Activated CD4-positive, alpha-beta T cell treated with anti-CD3 and anti-CD28 coated beads, Interleukin-2, amount 50 U/mL, for 1 hour (primary cell): ENCODE measurements at places on chromosomes 3 and 15.
A peak's percentile ranks its signal among the peaks of the same experiment; 100 is the strongest.

GRCh38 chr3:146159616-146160320, 1.2 kb downstream of the PLOD2 start:
- DNase-seq, result no peak

DNA sequence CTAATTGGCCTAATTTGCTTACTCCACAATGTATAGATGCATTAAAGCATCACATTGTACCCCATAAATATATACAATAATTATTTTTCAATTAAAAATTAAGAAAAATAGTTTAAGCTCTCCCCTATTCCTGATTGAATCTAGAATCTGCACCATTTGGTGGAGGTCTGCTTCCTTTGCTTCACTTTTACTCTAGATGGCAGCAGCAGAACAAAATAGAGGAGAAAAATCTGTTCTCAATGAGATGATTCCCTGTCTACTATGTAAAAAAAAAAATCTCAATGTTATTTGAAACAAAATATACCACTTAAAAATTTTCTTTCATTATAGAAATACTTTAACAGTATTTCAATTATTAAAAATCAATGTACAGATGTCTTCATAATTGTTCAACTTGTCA, 109.6 kb upstream of the FXR1 start:
- DNase-seq, result no peak

- no peak for DNase-seq
Measured at GRCh38 chr15:67701669-67702068, 123.6 kb upstream of the SKOR1 start.

DNA sequence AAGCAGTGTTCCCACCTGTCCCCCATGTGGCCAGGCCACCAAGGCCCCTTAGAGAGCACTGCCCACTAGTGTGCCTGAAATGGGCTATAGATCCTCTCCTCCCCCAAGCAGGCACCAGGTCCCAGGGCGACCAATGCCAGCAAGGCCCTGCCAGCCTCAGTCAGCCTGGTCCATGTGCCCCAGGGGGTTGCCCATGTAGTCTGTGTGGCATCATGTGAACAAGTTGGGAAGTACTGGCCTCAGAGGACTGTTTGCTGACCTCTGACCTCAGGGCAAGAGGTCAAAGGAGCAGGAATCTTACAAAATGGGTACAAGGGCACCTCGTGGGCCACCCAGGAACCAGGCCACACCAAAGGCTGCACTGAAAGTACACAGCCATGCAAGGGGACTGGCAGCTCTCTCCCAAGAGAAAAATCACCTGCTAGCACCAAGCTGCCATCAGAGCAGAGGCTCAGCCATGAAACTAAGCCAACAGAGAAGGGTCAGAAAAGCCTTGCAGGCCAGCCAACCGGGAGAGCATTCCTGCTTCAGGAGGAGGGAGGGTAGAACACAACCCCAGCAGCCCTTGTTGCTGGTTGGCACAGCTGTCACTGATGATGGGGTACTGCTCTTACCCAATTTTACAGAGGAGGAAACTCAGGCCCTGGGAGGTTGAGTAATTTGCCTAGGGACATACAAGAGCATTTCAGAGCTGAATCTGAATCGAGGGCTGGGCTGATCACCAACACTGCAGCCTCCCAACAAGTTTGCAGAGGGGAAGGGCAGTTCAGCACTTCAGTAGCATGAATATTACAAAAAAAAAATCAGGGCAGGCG, 5.2 kb upstream of the FURIN start:
- DNase-seq, result no peak

- no peak for DNase-seq
Measured at GRCh38 chr3:126476166-126477060, 722 bp upstream of the ZXDC start.

DNA sequence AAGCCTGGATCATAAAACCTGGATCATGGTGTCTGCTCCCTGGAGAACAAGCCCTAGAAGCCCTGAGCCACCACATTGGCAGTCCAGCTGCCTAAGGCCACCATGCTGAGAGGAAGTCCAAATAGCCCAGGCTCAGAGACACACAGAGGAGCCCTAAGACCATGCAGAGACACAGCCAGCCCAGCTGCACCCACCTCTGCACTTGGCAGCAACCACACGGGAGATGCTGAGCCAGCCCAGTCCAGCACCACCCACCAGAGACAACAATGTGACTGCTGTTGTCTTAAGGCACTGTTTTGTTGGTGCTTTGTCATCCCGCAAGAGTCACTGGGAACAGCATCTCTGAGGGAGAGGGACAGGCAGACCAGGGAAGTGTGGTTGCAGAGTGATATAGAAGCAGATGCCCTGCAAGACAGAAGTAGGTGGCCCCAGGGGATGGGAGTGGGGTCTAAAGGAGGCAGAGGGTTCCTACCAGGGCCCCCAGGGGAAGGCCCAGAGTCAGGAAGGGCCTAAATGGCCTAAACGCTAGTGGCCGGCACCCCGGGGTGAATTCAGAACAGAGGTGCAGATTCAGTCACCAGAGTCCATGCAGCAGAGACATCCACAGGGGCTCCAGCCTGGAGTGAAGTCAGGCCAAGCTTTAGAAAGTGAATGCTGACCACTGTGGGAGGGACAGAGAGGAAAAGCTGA, 105.4 kb upstream of the PRR20G start:
- DNase-seq, result no peak

GRCh38 chr15:68402432-68403160, 29.4 kb downstream of the ITGA11 start:
- no peak for DNase-seq

DNA sequence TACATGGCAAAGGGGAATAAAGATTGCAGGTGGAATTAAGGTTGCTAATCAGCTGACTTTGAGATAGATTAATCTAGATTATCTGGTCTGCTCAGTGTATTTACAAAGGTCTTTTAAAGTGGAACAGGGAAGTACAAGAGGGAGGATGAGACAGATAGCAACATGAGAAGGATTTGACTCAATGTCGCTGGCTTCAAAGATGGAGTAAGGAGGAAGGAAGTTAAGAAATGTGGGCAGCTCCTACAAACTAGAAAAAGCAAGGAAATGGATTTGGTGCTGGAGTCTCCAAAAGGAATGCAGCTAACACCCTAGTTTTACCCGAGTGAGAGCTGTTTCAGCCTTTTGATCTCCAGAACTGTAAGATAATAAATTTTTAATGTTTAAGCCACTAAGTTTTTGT, 180.7 kb upstream of the TTC14 start:
- DNase-seq, result no peak

DNA sequence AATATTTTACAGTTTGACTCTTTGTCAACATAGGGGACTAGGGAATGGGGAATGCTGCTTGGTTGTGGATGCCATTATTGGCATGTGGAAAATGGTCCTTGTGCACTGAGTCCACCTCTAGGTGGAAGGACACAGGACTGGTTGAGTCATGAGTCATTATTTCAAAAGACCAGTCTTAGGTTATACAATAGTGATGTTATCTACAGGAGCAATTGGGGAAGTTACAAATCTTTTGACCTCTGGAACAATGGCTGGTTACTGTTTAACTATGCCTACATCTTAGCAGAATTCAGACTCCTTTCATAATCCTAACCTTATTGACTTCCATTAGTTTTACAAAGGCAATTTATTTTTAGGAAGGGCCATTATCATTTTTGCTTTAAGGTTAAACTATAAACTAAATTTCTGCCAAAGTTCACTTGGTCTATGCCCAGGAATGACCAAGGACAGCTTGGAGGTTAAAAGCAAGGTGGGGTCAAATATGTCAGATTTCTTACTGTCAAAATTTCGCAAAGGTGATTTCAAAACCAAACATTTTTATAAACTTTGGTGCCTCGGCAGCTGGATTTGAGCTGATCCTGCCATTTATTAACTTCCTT, 11.8 kb upstream of the CCR8 start:
- DNase-seq, result no peak

DNA sequence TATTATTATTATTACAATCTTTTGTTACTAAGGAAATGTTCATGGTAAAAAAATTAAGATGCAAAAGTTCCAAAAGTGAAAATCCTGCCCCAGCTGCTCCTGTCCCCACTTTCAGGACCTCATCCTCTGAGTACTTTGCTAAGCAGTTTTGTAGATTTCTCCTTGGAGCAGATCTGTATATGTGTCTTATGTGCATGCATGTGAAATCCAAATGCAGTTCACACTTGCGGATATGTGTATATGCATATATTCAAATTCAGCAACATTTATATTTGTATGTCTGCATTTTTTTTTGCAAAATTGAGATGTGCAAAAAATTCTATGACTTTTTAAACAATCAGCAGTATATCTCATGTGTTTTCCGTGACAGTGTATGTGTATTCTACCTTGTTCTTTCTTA, 19.2 kb downstream of the CHCHD6 start:
- no peak for DNase-seq

DNA sequence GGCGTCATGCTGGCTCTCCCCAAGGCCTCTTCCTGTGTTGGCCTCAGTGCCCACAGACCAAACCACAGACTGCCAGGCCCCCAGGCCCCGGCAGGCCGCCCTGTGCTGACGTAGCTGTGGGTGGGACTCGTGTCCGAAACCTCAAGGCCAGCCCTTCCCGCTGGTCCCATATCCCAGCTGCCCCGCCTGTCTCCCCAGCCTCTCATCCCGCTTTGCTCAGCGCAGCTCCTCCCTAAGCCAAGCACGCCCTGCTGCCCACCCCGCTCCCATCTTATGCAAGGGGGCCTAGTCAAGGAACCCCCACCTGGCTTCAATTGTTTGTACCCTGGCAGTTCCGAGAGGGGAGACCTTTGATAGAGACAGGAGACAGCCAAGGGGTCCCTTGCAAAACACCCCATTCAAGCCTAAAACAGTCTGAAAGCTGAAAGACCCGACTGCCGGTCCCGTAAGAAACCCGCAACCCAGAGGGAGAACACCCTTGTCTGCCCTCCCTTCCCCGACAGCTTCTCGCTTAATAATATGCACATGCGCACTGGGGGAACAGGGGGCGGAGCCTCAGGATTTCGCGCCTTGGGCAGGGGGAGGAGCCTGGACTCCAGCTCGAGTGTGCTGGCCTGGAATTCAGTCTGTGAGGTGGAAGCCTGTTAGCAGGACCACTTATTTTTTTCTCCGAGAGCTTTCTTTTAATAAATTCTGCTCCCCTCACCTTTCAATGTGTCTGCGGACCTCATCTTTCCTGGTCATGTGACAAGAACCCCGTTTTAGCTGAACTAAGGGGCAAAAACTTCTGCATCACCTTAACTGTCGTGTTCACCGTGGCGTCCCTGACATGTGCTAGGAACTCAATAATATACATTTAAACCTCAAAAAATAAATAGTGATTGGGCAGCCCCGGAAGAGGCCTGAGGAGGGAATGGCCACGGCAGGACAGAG, 17.2 kb downstream of the TNFAIP8L3 start:
- DNase-seq, result peak; percentile 5

- DNase-seq, result no peak
Measured at GRCh38 chr3:184806567-184807271, 5.2 kb upstream of the VPS8 start.

DNA sequence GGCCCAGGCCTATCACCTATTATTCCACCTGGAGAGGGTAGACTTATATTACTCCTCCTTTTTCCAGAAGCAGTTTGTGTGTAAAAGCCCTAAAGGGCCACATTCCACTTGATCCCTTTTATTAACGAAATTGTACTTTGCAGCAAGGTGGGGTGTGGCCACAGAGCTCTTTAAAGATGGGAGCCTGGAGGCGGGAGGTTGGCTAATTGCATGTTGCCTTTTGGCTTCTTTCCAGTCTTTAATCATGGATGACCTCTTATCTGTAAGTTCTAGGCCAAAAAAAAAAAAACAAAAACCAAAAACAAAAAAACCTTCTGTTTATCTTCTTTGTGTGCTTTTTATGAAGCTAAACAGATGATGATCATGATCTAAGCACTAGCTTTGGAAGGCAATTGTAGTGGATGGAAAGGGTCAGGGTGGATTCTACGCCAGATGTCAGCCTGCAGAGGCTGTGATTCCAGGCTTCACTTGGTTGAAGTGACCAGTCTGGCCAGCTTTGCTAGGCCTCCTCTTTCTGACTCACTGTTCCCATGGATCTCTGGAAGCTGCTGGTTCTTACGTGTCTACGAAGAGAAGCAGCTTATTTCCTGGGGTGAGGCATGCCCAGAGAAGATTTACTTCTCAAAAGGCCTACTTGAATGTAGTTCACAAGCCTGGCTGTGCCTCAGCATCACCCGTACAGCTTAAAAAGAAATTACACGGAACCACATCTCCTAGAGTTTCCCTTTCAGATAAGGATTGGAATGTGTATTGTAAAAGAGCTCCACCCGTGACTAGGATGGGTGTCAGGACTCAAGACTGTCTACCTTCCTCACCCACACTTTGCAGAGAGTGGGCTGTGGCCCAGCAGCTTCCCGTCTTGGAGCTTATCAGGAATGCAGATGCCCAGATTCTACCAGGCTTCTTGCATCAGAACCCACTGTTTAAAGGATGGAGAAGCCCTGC, 330.9 kb upstream of the C2CD4B start:
- DNase-seq, result no peak

GRCh38 chr15:74816624-74817369, 4.2 kb downstream of the LMAN1L start:
- DNase-seq, result no peak

DNA sequence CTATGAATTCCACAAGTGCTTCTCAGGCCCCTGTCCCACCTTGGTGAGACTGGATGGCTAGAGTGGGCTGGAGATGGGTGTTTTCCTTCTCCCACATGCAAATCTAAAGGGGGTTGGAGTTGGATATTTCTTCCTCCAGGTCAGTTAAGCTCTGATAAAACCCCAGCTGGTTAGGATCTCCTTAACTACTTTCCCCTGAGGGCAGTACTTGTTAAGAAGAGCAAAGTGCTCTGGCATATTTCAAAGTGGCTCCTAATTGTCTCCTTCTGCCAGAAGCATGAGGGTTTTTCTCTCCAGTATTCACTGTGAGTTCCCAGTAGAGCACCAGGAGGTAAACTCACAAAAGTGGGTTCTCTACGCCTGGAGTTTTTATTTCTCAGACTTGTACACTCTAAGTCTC, 31.4 kb downstream of the COL6A6 start:
- DNase-seq, result no peak

GRCh38 chr3:48662145-48662752, 437 bp downstream of the CELSR3 start:
- DNase-seq, result no peak

DNA sequence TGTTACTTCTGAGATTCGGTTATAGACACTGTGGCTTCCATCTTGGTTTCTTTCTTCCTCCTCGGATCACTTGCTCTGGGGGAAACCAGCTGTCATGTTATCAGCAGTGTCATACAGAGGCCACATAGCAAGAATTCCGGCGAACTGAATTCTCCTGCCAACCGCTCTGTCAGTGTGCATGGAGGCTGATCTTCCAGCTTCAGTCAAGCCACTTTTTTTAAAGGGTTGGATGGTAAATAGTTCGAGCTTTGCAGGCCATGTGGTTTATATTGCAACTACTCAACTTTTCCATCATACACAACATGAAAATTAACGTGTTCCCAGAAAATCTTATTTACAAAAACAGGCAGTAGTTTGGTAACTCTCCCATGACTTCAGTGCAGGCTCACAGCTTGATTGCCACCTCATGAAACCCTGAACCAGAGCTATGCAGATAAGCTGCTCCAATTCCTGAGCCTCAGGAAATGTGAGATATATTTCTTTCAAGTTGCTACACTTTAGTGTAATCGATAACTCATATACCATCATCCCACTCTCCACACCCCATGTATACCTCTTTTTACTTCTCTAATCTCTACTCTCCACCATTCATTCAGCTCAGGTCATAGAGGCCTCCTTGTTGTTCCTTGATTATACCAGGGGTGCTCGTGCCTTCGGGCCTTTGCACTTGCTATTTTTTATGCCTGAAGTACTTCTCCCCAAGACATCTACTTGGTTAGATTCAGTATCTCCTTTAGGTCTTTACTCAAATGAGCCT, 7.2 kb downstream of the RPL22L1 start:
- DNase-seq, result no peak

- no peak for DNase-seq
Measured at GRCh38 chr3:23831517-23832394, 26.0 kb downstream of the UBE2E1 start.
